ENCODE measurements at places on chromosomes 1 and 21. TPM values are rescaled to one million over a fixed set of nuclear protein-coding genes. Genes with fewer than 3 reads are reported as not detected.

GJA5 gene
- not detected for total RNA-seq

GRCh38 chr1:236854605-236854983, 59.5 kb downstream of the MTR start:
- H3K4me3 ChIP-seq: no peak overlapping the region
- H3K27ac ChIP-seq: no peak overlapping the region
- no peaks in the 10 kb centered on the region for H3K4me1 ChIP-seq
- no peaks in the 10 kb centered on the region for H3K36me3 ChIP-seq

DNA sequence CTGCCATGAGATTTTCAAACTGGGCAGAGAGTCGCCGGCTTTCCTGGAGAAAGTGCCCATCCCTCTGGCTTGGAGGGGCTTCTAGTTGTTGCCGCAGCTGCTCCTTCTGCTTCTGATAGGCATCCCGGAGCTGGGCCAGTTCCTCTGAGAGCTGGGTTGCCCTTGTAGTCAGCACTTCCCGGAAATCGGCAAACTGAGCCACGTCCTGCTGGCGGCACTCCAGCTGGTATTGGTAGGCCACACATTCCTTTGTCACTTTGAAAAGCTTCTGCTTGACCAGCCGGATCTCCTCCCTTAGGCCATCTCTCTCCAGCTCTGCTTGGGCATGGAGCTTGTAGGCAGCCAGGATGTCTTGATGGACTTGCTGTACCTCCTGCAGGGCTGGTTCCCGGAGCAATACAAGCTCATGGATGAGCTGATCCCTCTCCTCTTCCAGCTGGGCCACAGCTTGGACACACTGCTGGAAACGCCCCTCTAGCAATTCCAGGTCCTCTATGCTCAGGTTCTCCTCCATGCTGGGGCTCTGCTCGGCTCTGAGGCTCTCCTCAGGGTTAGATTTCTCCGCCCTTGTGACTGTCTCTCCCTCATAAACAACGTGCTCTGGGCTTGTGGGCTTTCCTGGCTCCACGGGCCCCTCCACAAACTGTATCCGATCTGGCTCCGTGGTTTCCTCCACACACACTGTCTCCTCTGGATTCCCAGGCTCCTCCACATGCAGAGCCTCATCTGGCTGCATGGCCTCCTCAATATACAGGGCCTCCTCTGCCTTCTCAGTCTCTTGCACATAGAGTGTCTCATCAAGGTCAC, 7.3 kb downstream of the SYNC start:
- no peaks in the 10 kb centered on the region for H3K27me3 ChIP-seq
- H3K36me3 ChIP-seq: peaks cover 4% of the 10 kb centered on the region
- H3K27ac ChIP-seq: peak overlapping the region; percentile 39
- peaks cover 19% of the 10 kb centered on the region for H3K4me1 ChIP-seq

DNA sequence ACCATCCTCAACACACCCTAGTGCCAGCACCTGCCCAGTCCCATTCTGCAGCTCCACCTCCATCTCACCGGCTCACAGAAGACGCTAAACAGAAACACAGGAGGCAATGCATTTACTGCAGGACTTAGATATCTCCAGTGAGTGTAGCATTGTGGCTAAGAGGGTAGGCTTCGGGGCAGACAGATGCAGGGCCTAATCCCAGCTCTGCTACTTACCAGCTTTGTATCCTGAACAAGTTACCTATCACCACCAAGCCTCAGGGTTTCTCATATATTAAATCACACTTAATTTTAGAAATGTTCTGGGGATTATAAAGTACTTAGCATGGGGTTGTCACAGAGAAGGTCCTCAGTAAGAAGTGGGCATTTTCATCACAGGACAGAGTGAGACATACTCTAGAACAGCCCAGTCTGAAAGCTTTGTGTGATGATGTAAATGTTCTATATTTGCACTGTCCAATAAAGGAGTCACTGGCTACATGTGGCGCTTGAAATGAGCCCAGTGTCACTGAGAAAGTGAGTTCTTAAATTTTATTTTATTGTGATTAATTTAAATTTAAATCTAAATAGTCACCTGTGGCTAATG, 149.3 kb upstream of the C8B start:
- no peak overlapping the region for H3K4me3 ChIP-seq
- H3K4me1 ChIP-seq: no peaks in the 10 kb centered on the region
- no peaks in the 10 kb centered on the region for H3K36me3 ChIP-seq

GRCh38 chr1:113780374-113781146, 21.3 kb upstream of the PHTF1 start:
- no peaks in the 10 kb centered on the region for H3K27me3 ChIP-seq
- no peaks in the 10 kb centered on the region for H3K4me1 ChIP-seq
- H3K27ac ChIP-seq: no peak overlapping the region

GRCh38 chr21:42679319-42680057, 26.1 kb downstream of the PDE9A start:
- H3K4me1 ChIP-seq: no peaks in the 10 kb centered on the region
- no peak overlapping the region for H3K27ac ChIP-seq
- no peak for DNase-seq

OVAAL gene
- not detected for total RNA-seq

Data from fibroblast of lung (primary cell).